ENCODE measurements at places on chromosomes 12 and 14. TPM values are rescaled to one million over a fixed set of nuclear protein-coding genes. Genes with fewer than 3 reads are reported as not detected.

DNA sequence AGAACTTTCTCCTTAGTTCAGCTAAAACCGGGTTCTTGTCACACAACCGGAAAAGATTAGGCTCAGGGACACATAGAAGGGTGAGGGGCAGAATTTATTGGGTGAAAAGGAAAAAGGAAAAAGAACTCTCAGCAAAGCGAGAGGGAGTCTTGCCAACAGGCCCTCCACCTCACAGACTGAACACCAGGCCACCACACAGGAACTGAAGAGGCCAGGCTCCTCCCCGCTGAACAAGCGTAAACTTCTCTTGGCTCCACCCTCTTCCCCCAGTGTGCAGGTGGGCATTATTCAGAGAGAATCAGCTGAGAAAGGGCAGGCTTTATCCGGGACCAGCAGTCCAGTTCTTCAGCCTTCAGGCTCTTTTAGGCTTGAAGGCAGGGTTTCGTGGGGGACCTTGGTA is 125.6 kb upstream of the FGD4 start:
- DNase-seq = no peak

Gene CIT
- total RNA-seq = 25.4 TPM

Gene POMT2
- 13.7 TPM for total RNA-seq

Gene LTB4R2
- 5.0 TPM for total RNA-seq

DNA sequence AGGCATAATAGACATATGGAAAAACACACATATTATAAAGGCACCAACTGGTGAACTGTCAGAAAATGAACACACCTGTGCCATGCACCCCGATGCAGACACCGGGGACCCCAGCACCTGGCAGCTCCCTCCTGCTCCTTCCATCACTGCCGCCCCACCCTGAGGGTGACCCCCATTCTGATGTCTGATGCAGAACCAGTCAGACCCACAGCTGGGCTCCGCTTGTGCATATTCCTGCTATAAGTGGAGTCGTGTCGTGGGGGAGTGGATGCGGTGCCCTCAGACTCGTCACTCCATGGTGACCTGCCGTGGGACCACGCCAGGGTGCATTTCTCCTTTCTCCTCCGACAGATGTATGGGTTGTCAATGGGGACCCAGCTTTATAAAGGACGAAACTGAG is 45.7 kb upstream of the MEG3 start:
- DNase-seq = no peak
